ENCODE measurements at places on chromosomes 2 and 18.

DNA sequence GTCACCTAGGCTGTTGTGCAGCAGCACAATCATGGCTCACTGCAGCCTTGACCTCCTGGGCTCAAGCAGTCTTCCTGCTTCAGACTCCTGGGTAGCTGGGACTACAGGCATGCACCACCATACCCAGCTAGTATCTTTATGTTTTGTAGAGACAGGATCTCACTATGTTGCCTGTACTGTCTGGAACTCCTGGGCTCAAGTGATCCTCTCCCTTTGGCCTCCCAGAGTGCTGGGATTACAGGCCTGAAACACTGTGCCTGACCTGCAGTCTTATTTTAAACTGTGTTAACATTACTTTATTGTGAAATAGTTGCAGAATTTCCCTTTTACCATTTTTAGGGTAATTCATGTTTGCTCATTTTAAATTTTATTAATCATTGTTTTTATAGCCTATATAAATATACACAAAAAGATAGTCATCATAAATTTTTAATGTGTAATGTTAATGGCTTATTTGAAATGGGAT, 24.6 kb downstream of the EML4 start:
- no peak for DNase-seq

DNA sequence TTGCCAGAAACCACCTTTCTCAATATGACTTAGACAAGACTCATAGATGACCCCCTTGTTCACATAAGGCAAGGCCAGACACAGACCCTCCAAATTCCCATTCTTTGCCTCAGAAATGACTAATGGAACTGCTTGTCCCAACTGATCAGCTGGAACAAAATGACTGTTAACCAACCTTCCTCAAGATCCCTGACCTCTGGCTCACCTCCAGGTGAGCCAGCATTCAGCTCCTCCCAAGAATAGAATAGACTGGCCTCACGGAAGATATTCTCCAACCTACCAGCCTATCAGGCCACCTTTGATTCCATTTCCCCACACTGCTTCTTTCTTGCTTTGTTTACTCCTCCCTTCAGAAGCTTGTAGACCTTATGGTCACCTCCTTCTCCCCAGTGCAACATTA, 195.7 kb upstream of the VWC2L start:
- DNase-seq, result no peak

- no peak for DNase-seq
Measured at GRCh38 chr2:144579556-144579955, 59.6 kb upstream of the ZEB2 start.

- no peak for DNase-seq
Measured at GRCh38 chr2:212330263-212330662, 208.3 kb downstream of the ERBB4 start.

DNA sequence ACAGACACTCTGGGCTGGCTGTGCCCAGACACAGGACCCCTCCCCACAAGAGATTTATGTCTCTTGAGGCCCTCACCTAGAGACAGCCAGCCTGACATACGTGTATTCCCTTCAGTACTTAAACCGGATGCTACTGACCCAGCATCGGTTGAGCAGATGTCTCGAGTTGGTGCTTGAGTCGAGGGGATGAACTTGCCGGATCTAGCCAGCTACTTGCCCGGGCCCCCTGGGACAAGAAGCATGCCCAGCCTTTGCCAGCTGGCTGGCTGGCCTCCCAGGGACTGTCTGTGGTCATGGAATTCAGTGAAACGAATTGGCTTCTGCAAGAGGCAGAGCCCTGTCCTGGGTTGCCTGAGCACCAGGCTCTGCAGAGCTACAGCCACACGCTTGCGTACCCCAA, 36.0 kb downstream of the DNMT3A start:
- no peak for DNase-seq

- DNase-seq, result no peak
Measured at GRCh38 chr2:66477135-66477842, 42.4 kb downstream of the MEIS1 start.

DNA sequence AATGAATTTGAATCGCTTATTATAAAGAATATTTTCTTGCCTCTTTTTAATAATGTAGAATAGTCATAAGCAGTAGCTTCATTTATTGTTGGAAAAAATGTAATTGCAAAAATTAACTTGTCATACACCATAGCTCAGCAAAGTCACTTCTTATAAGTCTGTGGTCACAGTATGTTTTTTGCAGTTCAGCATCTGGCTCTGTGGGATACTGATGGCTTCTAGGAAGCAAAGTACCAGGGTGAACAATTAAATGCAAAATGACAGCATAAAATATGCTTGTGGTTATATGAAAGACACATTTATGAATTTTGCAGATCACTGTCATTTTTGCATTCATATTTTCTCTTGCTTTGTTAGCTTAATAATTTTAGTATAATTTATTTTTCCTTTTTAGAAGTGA, 116.5 kb downstream of the ZNF407 start:
- no peak for DNase-seq

DNA sequence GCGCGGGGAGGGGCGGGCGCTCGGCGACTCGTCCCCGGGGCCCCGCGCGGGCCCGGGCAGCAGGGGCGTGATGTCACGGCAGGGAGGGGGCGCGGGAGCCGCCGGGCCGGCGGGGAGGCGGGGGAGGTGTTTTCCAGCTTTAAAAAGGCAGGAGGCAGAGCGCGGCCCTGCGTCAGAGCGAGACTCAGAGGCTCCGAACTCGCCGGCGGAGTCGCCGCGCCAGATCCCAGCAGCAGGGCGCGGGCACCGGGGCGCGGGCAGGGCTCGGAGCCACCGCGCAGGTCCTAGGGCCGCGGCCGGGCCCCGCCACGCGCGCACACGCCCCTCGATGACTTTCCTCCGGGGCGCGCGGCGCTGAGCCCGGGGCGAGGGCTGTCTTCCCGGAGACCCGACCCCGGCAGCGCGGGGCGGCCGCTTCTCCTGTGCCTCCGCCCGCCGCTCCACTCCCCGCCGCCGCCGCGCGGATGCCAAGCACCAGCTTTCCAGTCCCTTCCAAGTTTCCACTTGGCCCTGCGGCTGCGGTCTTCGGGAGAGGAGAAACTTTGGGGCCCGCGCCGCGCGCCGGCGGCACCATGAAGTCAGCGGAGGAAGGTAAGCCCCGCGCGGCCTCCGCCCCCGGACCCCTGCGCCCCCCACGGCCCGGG, at the start of gene NFATC1:
TSS of gene NFATC1 (plus strand) at position 170 of the 644 bp plus-strand sequence. CDS start at position 465, 295 bp downstream.
- DNase-seq, result peak; percentile 75

GRCh38 chr2:37898448-37898847, 26.6 kb upstream of the RMDN2 start:
- no peak for DNase-seq

DNA sequence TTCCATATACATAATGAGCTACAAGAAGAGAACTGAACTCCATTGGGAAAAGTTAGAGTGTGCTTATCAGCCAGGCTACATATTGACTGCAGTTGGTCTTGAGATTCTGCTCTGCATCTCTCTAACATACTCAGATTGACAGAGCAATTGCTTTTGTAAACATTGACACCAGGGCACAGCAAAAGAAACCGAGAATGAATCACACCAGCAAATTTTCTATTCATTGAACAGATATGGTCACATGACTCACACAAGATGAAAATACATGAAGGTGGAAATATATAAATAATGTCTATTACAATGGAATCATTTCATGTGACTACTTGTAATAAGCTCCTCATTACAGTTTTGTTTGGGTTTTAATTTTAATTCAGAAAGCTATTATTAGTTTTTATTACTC, 691.9 kb upstream of the TMEFF2 start:
- no peak for DNase-seq

GRCh38 chr2:9709539-9710285, 78.9 kb upstream of the YWHAQ start:
- no peak for DNase-seq

DNA sequence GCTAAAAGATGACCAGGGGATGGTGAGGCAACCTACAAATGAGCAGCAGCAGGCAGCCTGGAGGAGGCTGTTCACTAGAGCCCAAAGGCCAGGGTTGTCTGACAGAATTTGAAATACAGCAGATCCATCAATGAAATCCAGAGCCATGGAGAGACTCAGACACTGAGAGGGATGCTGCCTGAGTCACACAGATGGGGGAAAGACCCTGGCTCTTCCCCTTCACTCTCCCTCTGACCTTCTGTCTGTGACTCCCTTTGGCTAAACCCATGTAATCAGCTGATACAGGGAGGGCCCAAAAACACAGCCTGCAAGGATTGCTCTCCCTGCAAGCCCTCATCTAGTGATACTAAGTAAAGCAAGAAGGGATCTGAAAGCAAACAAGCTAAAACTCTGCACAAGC, 166.5 kb upstream of the SPOPL start:
- no peak for DNase-seq

GRCh38 chr2:9135822-9136558, 70.6 kb upstream of the ASAP2 start:
- no peak for DNase-seq

- no peak for DNase-seq
Measured at GRCh38 chr2:46574457-46575355, 95.3 kb downstream of the TMEM247 start.

Measured in stimulated activated CD8-positive, alpha-beta memory T cell treated with anti-CD3 and anti-CD28 coated beads, Interleukin-4, amount 100 ng/mL, for 24 hours (primary cell).